ENCODE measurements at places on chromosomes 12 and 14. TPM values are rescaled to one million over a fixed set of nuclear protein-coding genes. Genes with fewer than 3 reads are reported as not detected.

- DNase-seq, result no peak
These were observed 109.0 kb downstream of the APAF1 start for GRCh38 chr12:98754095-98754494.

DNA sequence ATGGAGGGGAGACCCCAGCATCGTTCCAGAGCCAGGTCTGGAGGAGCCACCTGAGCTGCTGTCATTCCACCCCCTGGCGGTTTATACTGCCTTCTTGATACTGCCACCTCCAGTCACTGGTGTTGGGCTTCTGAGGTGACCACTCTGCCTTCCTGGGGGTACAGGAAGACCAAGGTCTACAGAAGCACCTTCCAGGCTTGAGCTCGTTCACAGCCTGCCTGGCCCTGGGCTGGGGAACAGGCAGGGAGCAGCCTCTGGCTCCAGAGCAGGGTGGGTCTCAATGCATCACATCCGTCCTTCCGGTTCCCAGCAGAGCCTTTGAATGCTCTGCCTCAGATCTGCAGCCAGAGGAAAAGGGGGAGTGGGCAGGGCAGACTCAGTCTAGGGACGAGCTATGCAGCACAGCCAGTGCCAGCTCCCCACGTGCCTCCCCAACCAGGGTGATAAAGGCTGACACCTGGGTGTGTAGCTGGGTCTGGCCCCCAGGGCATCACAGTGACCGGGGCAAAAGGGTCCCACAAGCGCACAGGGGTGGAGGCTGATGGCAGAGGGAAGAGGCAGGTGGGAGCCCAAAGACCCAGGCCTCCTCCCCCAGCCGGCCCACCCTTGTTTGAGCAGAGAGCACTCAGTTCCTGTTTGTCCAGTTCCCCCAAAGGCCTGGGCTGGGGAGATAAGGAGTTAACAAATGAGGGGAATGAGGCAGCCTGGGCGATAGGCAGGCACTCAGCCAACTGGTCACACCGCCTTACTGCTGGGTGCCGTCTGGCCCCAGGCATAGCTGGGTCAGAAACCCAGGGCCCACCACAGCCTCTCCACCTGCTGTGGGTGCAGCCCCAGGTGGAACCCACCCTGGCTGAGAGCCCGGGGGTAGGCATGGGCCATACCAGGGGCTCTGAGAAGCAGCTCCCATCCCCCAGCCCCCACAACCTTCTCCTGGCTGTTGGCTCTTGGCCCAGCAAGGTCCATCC lies 17.1 kb downstream of the DEGS2 start:
- peak; percentile 45 for DNase-seq

DNA sequence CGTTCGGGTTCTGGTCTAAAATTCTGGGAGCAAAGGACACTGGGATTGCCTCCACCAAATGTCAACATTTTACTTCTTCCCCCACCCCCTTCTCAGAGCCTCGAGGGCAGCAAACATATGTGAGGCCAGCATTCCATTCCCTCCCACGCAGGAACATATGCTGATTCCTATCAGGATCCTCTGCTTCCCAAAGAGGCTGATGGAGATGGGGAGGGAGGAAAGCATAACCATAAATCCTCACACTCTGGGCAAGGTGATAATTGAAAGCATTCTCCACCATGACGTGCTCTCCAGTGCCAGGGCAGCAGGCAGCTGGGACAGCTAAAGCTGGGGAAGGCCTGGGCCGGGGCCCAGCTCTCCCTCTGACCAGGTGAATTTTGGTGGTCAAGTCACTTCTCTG lies 395.0 kb downstream of the ZFP36L1 start:
- no peak for DNase-seq

GRCh38 chr12:88703790-88704189 lies 123.5 kb upstream of the KITLG start:
- no peak for DNase-seq

GRCh38 chr12:1518591-1519516 lies 75.5 kb downstream of the FBXL14 start:
- DNase-seq, result no peak

DNA sequence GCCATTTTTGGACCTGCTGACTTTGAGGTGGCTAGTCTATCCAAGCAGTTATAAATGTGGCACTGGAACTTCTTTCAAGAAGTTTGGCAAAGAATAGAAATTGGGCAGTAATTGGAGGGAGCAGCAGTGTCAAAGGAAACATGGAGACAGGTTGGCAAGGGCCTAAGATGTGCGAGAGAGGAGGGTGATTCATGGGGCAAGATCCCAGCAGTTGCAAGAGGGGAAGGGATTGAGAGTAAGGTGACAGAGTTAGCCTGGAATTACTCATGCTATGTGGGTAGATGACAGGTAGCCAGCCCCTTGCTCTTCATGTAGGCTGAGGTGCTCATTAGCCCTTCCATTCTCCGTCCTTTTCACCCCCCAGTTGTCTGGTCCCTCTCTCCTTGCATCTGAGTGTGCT lies 42.2 kb downstream of the FBXL14 start:
- no peak for DNase-seq

GRCh38 chr12:76486011-76486410 lies 73.6 kb downstream of the OSBPL8 start:
- DNase-seq, result no peak

DNA sequence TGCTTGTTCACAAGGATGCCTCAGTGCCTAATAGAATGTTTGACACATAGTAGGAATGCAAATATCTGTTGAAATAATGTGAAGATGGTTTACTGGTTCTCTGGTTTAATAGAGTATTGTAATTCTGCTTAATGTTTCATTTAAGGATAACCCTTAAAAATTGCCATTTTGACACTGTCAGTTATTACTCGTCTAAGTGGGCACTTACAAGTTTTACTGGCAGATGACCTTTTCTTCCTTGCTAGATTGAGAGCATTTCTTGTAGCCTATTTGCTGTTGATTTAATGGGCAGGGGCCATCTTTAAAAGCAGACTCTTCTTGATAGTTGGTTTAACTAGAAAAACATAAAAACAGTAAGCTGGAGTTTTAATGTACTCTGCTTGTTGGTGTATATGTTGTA lies 1.9 kb downstream of the TMEM263 start:
- DNase-seq, result no peak

- no peak for DNase-seq
These were observed 20.6 kb downstream of the MAPK1IP1L start for GRCh38 chr14:55071870-55072640.

DNA sequence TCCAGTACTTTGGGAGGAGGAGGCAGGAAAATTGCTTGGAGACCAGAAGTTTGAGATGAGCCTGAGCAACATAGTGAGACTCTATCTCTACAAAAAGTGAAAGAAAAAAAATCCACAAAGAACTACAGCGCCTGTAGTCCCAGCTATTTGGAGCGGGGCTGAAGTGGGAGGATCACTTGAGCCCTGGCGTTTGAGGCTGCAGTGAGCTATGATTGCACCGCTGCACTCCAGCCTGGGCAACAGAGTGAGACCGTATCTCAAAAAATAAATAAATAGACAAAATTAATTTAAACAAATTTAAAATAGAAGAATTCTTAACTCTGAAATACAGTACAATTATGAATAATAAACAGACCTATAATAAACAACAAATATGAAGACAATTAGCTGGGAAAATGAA lies 40.9 kb downstream of the ATL1 start:
- no peak for DNase-seq

TAC3 gene
- total RNA-seq, result 18.0 TPM

HOXC13 gene
- 0.38 TPM for total RNA-seq

SYCP3 gene
- total RNA-seq, result not detected

TAS2R10 gene
- 0.87 TPM for total RNA-seq

TPPP2 gene
- total RNA-seq, result 0.62 TPM

TCTN2 gene
- 11.3 TPM for total RNA-seq

KLRK1 gene
- total RNA-seq, result not detected

TGM1 gene
- total RNA-seq, result 1.7 TPM

CISTR gene
- total RNA-seq, result 1.4 TPM

TMEM179 gene
- total RNA-seq, result 0.54 TPM
